ENCODE measurements at places on chromosomes 7 and 10.

- DNase-seq = no peak
Observed at GRCh38 chr7:2075811-2076210, 156.9 kb downstream of the MAD1L1 start.

GRCh38 chr10:49396666-49396999, 744 bp upstream of the DRGX start:
- DNase-seq = no peak

GRCh38 chr7:70156057-70156456, 557.8 kb downstream of the AUTS2 start:
- DNase-seq = no peak

- no peak for DNase-seq
Observed at GRCh38 chr10:112247791-112248190, 35.4 kb upstream of the TECTB start.

DNA sequence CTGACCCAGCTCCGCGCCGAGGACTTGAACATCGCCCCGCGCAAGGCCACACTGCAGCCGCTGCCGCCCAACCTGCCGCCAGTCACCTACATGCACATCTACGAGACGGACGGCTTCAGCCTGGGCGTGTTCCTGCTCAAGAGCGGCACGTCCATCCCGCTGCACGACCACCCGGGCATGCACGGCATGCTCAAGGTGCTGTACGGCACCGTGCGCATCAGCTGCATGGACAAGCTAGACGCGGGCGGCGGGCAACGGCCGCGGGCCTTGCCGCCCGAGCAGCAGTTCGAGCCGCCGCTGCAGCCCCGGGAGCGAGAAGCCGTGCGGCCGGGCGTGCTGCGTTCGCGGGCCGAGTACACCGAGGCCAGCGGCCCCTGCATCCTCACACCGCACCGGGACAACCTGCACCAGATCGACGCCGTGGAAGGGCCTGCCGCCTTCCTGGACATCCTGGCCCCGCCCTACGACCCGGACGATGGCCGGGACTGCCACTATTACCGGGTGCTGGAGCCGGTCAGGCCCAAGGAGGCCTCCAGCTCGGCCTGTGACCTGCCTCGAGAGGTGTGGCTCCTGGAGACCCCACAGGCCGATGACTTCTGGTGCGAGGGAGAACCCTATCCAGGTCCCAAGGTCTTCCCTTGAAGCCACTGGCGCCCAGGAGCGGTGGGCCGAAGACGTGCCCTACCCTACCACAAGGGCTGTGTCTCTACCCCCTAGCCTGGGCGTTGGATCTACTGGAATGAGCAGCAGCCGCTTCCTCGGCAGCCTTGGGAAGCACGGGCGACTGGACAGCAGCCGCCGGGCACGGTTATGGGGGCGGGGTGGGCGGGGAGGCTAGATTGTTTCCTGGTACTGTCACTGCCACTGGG, 945 bp downstream of the ADO start:
- no peak for DNase-seq

- DNase-seq = peak; percentile 2
Observed at GRCh38 chr10:123429706-123430221, 236.4 kb upstream of the GPR26 start.

DNA sequence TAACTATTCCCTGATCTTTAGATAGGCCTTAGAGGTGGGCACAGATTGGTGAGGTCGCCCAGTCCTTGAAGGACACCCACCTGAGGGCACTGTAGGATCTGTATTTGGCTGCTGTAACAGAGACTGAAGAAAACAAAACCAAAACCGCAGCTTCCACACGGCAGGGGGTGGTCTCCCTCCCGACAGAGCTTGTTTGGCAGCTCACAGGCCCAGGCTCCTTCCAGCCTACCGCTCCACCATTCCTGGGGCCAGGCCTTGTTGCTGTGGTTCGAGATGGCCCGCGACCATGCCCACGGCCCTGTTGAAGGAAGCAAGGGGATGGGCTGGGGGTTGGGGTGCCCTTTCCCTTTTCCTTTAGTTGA, 30.4 kb downstream of the ZNF783 start:
- DNase-seq = no peak

DNA sequence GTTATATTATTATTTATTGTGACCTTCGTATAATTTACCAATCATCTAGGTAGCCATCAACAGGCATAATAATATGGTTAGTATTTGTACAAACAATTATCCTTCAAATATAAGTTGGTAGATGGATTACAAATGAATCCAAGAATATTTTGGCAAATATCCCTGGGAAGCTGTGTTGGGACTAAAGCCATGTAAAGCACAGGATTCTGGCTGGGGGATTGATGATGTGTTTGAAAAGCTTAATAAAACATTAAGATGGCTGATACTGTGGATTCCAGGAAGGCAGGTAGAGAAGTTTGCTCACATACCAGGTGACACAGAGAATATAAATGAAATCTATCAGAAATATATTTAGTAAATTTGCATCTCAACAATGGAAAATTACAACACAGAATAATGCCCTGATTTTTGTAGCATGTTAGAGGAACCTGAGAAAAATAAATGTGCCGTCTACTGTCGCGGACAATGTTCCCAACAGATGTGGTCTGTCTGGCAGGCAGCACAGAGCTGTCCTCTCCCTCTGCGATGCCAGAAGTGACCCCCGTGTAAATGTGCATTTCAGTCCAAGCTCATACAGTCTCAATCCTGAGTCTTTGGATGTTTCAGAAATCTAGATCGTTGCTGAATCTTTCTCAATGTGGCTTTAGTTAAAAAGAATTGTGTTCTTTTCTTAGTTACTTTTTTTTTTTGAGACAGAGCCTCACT, 125.0 kb downstream of the TEX36 start:
- no peak for DNase-seq

DNA sequence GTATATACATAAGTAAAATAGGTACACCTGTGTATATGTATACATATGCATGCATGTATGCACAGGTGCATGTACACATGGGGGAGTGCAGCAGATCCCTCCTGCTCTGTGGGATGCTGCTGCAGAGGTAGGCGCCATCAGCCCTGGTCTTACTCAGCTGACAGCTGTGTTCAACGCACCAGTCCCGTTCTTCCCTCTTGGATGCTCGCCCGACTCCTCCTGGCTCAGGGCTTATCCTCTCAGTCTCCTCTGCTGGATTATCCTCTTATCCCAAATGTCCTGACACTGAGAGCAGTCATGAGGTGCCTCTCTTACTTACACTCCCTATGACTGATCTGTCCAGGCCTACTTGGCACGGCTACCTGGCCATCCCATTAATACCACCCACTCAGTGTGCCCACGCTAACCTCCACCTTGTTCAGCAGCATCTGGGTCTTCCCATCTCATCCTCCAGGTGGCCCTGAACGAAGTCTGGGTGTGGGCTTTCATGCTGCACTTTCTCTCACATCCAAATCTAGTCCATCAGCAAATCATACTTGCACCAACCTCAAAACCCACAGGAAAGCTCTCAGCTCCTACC, 357.1 kb downstream of the TCERG1L start:
- DNase-seq = no peak

- DNase-seq = no peak
Observed at GRCh38 chr7:158955146-158955870, 99.0 kb downstream of the DYNC2I1 start.

DNA sequence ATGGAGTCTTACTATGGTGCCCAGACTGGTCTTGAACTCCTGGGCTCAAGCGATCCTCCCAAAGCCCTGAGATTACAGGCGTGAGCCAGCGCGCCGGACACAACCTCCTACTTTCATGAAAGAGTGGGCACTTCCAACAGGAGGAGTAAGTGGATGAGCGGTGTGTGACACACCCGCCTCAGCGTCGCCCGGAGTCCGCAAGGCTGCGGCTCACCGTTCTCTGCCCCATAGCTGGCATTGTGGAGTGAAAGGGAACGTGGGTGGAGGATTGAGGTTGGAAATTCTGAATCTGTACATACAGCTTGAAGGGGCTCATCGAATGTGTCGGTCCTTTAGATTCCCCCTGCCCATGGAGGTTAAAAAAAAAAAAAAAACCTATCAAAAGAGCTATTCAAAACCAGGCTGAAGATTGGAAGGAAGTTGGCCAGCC, 524 bp upstream of the PRXL2A start:
- no peak for DNase-seq

- DNase-seq = no peak
Observed at GRCh38 chr10:3811291-3811870, 26.4 kb upstream of the KLF6 start.

DNA sequence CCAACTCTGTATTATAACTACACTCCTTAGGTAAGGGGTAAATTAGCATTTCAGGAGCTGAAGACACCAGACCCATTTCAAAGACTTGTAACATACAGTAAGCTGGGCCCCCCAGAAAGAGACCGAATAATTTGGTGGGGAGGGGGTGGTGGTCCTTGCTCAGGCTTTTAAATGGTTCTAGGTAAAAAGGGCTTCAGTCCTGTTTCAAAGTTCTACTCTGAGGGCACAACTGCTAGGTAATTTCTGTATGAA, 73.0 kb downstream of the RTKN2 start:
- no peak for DNase-seq

DNA sequence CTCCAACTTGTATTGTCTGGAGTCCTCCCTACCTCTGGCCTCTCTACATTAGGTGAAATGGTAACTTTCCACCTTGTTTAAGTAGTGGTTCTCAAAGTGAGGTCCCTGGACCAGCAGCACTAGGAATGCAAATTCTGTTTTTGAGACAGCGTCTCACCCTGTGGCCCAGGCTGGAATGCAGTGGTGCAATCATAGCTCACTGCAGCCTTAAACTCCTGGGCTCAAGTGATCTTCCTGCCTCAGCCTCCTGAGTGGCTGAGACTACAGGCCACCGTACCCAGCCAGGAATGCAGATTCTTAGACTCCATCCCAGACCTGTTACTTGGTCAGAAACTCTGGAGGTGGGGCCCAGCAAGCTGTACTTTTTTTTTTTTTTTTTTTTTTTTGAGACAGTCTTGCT, 6.8 kb upstream of the TBL2 start:
- no peak for DNase-seq

- DNase-seq = no peak
Observed at GRCh38 chr7:34011017-34011695, 105.8 kb downstream of the BMPER start.

- no peak for DNase-seq
Observed at GRCh38 chr7:24227068-24227467, 56.9 kb upstream of the NPY start.

DNA sequence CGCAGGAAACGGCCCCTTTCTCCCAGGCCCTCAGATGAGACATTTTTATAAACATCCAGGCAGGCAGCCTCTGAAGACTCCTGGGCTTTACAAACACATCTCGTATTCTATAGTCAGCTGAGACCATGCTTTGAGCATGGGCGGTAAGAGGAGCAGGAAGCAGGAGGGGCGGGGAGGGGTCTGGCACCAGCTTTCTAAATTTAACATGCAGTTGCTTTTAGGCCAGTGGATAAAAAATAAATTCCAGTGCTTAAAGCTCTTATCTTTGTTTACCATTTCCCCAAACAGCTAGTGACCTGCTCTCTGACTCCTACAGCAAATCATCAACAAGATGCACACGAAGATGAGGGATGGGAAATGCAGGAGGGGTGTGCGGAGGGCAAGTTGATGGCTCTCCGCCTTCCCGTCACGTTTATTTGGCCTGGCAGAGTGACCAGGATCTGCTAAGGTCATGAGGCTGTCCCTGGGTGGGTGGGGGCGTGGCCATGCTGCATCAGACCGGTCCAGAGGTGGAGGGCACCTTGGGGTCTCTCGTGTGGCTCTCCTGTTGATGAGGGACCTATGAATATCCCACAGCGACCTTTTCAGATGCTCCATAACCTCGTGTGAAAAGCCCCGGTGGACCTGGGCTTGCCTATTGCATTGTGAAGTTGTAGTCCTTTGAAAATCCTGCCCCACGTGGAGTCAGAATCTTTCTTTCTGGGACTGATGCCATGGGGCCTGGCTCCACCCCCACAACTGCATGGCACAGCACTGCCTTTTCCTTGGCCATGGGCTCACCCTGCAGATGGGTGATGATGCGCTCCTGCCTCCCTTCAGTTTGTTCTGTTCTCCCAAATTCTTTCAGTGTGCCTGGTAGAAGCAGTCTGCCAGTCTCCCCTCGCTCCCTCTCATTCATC, 67.5 kb downstream of the PARP12 start:
- DNase-seq = no peak

GRCh38 chr10:67772151-67772550, 65.8 kb downstream of the DNAJC12 start:
- no peak for DNase-seq

DNA sequence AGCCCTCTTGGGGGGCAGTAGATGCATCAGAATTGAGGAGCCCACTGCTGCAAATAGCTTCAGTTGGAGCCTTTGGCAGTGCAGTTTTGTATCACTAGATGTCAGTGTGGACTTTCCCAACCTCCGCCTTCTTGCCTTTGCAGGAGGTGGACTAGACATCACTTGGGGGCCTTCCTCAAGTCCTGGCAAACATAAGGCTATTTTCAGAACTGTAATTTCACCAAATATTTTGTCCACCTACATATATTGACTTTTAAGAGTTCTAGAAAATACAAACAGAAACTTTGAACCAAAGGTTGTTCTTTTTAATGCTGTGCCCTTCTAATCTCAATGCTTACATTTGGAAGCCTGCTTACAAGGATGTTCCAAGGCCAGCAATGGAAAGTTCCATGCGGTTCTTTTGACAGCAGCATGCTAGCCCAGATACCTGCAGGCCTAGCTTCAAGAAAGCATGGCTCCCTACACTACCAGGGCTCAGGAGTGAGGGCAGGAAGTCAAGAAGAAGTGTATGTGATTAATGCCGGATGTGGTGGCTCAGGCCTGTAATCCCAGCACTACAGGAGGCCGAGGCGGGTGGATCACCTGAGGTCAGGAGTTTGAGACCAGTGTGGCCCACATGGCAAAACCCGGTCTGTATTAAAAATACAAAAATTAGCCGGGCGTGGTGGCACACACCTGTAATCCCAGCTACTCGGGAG, 8.0 kb upstream of the ZNRF2 start:
- DNase-seq = peak; percentile 31

DNA sequence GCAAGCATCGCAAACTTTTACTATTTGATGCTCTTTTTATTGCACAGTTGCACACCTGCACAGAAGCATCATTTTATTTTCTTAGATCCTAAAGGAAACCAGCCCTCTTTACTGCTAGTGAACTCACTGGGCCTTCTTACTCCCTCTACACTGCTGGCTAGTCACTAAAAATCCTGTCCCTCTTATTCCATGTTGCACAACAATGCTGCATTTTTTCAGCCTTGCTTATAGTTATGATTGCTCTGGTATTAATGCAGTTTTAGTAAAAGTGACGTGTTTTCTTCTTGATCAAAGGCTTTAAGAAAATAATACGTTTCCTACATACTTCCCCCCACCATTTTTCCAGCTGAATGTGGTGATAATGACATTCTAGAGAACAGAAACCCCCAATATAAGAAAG, 132.9 kb upstream of the FAM3C start:
- no peak for DNase-seq

- no peak for DNase-seq
Observed at GRCh38 chr10:72234560-72235095, 18.6 kb upstream of the ASCC1 start.

DNA sequence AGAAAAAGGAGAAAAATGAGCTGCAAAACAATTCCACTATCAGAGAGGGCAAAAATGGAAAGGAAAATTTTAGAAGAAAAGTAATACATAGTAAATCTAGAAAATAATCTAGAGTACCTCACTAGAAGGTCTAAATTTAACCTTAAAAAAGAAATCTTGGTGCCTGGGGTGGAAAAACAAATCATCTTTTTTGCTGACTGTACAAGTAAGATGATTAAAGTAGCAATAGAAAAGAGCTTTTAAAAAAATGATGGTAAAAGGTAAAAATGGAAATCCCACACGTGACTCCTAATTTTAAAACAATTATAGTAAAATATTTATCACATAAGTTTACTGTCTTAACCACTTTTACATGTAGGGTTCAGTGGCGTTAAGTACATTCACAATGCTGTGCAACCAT, 28.8 kb upstream of the GOT1 start:
- no peak for DNase-seq

Data from AG09309 (cell line).